ENCODE measurements at places on chromosomes 2 and 18.

GRCh38 chr2:119240311-119241204, 16.9 kb downstream of the STEAP3 start:
- peak; percentile 86 for DNase-seq

GRCh38 chr2:228312172-228312571, 130.7 kb upstream of the SPHKAP start:
- DNase-seq: no peak

DNA sequence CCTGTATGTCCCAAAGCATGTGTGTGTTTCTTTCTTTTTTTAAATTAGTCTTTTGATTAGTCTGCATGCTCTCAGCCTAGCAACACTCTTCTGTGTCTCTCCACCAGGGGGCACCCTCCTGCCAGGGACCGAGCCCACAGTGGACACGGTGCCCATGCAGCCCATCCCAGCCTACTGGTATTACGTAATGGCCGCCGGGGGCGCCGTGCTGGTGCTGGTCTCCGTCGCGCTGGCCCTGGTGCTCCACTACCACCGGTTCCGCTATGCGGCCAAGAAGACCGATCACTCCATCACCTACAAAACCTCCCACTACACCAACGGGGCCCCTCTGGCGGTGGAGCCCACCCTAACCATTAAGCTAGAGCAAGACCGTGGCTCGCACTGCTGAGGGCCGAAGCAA, 93.8 kb downstream of the NRP2 start:
- peak; percentile 59 for DNase-seq

DNA sequence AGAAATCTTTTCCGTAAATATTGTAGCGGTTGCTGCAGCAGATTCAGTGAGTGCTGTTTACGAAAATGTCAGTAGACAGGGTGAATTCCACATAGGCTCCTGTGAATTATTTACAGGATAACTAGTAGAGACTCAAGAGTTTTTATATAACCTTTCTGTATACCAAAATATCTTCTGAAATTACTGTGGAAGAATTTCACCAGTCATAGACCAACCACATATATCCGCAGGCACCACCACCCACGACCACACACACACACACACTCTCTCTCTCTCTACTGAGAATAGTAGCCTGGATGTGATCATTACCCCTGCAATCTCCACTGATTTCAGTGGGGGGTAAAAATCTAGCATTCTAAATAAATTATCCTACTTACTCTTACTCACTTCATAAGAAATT, 341.8 kb downstream of the RBM43 start:
- DNase-seq: no peak

GRCh38 chr2:124241-124880, 78.1 kb upstream of the FAM110C start:
- no peak for DNase-seq

- no peak for DNase-seq
Observed at GRCh38 chr2:39563572-39563971, 102.1 kb upstream of the TMEM178A start.

DNA sequence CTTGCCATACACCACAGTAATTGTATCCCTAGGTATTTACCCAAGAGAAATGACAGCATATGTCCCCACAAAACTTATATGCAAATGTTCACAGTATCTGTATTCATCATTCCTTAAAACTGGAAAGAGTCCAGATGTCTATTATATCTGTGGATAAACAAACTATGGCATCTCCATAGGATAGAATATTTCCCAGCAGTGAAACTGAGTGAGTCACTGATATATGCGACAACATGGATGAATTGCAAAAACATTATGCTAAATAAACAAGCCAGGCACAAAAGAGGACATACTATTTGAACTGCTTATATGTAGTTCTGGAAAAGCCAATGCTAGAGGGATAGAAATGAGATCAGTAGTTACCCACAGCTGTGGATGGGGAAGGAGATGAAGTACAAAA, 359.4 kb upstream of the DSEL start:
- DNase-seq: no peak

DNA sequence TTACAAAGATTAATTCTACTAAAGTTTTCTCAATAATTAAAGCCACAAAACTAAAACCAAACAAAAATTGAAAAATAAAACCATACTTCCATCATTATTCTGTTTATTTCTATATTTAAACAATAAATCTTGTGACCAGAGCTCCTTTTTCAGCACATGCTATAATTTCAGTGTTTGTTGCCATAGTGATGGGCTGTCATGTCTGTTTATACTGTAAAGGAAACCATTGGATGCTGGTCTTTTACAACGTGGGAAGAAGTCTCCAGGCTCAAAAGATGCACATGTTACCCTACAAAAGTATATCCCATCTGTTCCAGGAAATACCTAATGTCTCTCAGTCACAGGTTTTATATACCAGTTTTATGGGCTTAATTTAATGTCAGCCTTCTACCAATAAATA, 100.1 kb upstream of the MC2R start:
- no peak for DNase-seq

DNA sequence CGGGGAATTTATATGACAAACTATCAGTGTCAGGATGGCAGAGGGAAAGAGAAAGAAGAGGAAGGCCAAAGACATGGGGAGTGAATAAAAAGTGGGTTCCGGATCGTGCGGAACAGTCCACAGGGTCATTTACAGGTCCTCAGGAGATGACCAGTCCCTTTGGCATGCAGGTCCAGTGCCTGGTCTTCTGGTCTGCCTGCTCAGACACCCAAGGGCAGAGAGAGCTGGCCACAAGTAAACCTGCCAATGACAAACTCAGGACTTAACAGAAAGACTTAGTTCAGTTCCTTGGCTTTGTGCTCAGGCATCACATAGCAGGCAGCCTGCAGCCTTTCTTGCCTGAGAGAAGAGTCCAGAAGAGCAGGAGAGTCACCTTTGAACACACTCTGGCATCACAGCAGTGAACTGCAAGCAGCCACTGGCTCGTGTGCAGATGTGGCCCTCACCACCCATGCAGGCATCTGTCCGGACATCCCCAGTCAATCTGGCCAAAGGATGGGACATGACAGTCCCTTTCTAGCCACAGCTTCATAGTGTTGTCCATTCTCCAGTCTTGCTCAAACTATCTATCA, 14.0 kb downstream of the TMEM127 start:
- peak; percentile 94 for DNase-seq

- DNase-seq: no peak
Observed at GRCh38 chr18:79549638-79550000, 130.0 kb upstream of the CTDP1 start.

DNA sequence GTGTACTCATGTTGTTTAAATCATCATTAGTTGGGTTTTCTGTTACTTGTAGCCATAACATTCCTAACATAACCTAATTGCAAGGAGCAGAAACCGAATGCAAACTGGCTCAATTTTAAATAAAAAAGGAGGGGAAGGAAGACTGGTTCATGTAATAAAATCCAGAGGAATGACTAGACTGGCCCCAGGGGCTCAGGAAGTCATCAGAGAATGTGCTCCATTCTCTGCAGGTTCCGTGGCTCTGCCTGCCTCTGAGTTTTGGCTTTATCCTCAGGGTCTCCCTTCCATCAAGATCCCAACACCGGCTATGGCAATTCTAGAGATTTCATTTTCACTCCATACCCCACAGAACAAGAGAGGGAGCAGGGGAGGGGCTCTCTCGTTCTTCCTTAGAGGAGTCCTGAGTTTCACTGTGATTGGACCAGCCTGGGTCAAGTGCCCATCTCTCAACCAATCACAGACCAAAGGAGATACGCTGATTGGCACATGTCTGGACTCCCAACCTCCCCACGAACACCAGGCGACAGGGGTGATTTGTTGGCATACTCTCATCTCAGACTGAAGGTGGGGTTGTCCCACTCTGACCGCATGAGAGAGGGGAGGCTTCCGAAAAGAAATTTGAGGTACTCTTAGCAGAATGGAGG, 64.8 kb downstream of the NPPC start:
- DNase-seq: no peak
